ENCODE measurements at places on chromosomes 12 and 14.

- peak; percentile 4 for DNase-seq
Measured at GRCh38 chr12:91588874-91589454, 406.3 kb upstream of the DCN start.

DNA sequence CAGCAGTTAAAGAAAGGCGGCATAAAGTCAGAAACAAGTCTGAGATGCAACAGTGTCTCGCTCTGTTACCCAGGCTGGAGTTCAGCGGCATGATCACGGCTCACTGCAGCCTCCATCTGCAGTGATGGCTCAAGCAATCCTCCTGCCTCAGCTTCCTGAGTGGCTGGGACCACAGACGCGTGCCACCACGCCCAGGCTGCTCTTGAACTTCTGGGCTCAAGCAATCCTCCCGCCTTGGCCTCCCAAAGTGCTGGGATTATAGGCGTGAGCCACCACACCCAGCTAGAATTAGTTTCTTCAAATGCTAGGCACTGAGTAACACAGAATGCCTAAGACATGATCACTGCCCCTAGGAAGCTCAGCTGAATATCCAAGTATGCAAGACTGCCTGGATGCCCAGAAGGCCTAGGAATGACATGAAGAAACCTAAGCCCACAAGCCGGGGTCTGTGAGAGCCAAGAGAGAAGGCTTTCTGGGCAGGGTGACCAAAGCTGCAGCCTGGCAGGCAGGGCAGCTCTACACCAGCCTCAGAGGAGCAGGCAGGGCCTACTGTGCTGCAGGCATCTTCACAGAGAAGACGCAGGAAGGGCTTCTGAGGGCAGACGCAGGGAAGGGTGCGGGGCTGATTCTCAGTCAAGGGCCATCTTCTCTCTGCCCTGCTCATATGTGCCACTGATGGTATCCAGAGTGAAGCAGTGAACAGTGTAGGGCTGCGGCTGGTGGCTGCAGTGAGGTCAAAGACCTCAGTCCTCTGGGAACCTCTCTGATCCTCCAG is 4.3 kb upstream of the PPP2R5C start:
- DNase-seq, result no peak

GRCh38 chr12:120761519-120761934 is 35.9 kb downstream of the ACADS start:
- no peak for DNase-seq

- DNase-seq, result no peak
Measured at GRCh38 chr12:97452230-97452629, 10.4 kb upstream of the RMST start.

- no peak for DNase-seq
Measured at GRCh38 chr14:99678198-99678597, 5.9 kb upstream of the CYP46A1 start.

DNA sequence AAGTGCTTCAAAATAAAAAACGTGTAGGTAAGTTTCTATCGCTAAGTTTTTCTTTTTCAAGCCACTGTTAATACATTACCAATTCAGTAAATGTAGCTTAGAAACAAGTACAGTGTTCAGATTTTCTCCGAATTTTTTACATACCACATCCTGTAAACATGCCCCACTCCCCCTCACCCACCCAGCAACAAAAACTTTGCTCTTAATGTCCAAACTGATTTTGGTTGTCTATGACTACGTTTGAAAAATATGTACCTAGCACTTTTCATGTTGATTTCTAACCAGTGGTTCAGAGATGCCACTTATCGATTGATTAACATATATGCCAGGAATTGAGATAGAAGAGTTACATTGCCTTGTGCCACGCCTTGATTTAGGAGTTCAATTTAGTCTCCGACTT is 663 bp upstream of the LIN7A start:
- DNase-seq, result no peak

DNA sequence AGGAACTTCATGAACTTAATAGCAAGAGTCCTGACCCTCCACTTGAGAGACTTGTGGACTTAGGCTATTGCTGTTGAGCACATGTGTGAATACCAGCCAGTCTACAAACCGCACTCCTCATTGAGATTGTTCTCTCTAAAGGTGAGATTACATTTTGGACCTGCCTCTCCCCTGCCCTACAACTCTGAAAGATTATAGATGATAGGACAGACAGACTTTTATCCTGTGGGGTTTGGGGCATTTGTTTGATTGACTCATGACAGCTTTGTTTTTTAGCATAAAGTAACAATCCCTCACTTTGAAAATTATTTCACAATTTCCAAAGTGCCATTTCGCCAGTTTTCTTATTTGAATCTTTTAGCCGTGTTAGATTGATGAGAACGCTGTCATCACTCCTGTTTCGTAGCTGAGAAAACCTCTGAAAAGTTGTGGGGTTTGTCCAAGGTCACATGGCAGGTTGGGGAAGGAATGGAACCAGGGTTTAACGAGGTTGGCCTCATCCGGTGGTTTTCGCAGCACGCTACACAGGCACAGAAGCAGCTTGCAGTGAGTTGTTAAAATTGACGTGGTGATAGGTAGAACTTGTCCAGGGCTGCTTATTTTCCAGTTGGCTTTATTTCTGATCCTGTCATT is 836 bp downstream of the EVL start:
- no peak for DNase-seq

GRCh38 chr14:95065411-95065810 is 91.9 kb downstream of the DICER1 start:
- DNase-seq, result no peak

- no peak for DNase-seq
Measured at GRCh38 chr14:23861666-23862065, 91.9 kb upstream of the DHRS4 start.

GRCh38 chr14:52650774-52651173 is 44.6 kb downstream of the ERO1A start:
- DNase-seq, result no peak

GRCh38 chr14:55744321-55744720 is 164.3 kb downstream of the KTN1 start:
- no peak for DNase-seq

DNA sequence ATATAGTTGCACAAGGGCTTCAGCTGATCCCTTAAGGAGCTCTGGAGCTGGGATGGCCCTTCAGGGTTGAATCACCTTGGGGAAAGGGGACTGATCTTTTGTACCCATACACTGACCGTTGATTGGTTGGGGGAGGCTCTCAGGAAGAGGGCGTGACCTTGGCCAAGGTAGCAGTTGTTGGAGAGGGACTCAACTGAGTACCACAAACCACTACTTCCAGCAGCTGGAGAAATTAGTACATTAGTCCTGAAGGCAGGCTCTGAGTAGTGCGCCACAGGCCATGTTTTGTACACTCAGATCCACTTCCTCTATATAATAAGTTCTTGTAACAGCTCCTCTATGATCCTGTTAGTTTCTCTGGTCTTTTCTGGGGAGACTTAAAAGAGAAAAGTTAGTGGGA is 317.6 kb downstream of the CCDC91 start:
- no peak for DNase-seq

DNA sequence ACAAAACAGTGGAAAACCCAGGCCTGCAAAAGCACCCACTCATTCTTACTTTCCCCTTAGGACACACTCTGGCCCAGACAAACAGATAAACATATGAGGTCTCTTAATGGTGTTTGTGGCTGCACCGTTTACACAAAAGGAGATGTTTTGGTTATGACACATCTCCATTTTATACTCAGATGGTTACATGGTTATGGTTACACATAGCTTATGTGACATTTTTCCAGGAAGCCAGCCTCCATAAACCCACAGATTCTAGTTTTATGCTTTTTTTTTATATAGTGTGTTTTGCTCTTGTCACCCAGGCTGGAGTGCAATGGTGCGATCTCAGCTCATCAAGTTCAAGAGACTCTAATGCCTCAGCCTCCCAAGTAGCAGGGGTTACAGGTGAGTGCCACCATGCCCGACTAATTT is 3.5 kb upstream of the KLRD1 start:
- no peak for DNase-seq

DNA sequence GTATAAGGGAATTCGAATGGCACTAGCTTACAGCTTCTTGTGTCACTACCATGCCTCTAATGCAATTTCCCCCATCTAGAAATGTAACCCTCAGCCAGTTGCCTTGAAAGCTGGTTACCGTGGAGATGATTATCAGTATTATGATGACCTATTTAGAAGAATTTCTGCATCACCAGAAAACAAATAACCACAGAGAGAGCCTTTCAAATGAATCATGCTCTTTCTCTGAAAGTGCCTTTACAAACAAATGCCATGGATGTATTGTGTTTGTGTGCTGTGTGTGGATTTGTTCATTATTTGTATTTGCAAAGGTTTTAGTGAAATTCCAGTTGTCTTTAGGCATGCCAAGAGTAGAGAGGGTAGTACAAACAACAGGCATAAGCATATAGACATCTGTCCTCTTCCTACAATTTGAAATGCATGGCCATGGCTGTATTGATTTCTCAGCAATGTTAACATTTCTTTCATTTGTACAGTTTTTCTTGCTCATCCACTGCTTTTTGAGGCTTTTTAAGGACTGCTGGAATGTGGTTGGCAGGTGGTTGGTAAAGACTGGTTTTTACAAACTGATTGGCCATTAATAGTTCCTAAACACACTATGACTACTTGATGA is 266.5 kb downstream of the PAWR start:
- DNase-seq, result no peak

- DNase-seq, result no peak
Measured at GRCh38 chr12:78284417-78284816, 453.7 kb downstream of the NAV3 start.

GRCh38 chr12:25495331-25496097 is 57.6 kb downstream of the LMNTD1 start:
- no peak for DNase-seq

DNA sequence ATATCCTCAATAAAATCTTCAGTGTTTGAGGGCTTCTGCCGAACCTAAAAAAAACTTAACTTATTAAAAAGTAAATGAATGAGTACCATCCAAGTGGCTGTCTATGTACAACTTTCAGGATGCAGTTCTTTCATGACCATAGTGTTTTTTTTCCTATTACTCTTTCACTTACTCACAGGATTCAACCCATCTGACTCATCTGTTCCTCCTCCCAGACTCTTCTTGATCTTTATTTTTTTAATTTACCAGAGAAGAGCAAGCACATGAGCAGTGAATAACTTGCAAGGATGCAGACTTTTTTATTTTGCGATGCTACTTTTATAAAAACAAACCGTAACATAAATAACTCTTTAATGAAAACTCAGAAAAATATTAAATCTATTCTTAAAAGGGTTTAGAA is 24.5 kb downstream of the RECQL start:
- DNase-seq, result peak; percentile 68

GRCh38 chr12:69464428-69464827 is 5.8 kb upstream of the FRS2 start:
- no peak for DNase-seq

DNA sequence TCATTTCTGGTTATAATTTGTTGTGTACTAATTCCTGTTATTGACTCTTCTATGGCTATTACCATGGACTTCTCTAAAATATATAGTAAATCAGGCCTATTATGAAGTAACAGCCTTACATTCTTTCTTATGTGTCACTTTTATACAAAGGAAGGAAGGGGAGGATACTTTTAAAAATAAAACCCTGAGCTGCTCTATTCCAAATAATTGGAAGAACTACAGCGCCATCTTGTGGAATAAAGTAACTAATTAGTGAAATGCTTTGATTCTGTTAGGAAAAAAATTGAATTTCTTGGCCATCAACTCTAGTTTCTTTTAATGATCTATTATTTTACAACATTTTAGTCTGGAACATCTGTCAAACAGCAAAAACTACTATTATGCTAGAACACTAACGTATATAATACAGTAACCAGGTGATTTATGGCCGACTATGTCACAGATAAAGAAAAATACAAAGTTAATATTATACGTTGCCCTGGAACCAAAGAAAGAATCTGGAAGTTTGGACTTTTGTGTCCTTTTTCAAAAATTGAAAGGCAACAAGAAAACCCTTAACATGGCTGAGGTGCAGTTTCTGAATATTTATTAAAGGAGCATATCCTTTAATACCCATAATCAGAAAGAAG is 55.0 kb upstream of the NELL2 start:
- DNase-seq, result peak; percentile 73

DNA sequence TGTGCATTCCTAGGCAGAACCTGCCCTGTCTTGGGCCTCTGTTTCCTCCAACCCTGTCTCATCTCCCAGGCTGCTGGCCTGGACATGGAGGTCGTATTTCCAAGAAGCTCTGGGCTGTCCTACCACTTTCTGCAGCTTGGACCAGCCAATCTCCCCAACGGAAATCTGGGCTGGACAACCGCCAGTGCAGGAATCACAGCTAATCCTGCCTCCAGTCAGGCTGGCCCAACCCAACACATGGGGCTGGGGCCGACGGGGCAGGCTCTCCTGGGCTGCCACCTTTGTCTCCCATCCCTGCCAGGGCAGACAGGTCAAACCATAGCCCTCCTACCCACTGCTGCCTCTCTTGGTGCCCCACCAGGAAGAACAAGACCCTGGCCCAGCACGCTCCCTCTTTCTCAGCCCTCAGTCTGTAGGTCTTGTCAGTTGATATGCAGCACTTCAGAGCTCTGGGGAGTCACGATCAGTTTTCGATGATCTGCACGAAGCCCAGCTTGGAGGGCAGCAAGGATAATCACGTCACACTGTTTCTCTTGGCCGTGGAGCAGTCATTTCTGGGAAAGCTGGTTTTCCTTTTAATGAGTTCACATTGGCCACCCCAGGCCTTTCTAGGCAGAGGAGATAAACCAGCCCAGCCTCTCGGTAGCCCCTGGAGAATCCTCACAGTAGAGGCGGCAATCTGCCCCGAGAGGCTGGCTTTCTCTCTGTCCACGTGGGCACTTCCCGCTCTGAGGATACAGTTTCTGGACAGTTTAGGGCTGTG is 195.2 kb upstream of the PRMT8 start:
- DNase-seq, result no peak

DNA sequence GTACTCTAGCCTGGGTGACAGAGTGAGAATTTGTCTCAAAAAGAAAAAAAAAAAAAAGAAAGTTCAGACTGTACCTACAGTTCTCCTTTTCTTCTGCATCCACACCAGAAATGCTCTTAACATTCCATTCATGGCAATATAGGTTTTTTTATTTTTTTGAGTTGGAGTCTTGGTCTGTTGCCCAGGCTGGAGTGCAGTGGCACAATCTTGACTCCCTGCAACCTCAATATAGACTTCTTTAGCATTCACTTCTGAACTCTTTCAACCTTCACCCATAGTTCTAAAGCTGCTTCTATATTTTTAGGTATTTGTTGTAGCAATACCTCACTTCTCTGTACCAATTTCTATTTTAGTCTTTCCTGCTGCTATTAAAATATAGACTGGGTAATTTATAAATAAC is 1095.7 kb downstream of the FLRT2 start:
- no peak for DNase-seq

DNA sequence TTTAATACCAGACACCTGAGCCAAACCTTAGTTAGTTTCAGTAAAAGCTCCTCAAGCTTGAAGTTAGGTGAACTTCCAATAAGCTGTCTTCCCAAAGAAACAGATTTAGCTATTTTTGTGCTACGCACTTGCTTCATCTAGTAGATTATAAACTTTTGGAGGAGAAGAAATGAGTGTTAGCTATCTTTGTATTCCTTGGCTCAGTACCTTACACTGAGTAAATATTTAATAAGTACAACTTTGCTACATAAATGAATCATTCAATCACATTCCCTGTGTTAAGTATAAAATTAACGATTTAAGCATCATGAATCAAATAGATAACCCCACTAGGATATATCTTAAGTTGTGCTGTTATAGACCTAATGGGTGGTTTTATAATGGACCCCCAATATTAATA is 307.0 kb downstream of the PCNX1 start:
- DNase-seq, result no peak

GRCh38 chr12:4107436-4107878 is 166.1 kb upstream of the CCND2 start:
- DNase-seq, result peak; percentile 73
